ENCODE measurements at places on chromosomes 12 and 14.

DNA sequence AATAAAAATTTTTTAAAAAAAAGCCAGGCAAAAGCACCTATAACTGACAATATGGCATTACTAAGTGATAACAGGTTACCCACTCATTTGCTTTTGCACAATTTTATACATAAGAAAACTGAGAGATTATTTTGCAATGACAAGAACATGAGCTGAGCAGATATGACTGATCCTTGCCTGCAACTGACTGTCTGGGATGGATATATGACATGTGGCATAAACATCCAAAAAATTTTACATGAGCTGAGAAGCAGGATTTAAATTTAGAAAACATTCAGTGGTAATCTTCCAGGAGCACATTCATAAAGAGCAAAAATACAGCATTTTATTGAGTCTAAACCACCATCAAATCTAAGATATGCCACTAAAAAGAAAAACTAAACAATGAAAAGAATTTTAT lies 125.3 kb upstream of the TMEM233 start:
- no peak for DNase-seq

DNA sequence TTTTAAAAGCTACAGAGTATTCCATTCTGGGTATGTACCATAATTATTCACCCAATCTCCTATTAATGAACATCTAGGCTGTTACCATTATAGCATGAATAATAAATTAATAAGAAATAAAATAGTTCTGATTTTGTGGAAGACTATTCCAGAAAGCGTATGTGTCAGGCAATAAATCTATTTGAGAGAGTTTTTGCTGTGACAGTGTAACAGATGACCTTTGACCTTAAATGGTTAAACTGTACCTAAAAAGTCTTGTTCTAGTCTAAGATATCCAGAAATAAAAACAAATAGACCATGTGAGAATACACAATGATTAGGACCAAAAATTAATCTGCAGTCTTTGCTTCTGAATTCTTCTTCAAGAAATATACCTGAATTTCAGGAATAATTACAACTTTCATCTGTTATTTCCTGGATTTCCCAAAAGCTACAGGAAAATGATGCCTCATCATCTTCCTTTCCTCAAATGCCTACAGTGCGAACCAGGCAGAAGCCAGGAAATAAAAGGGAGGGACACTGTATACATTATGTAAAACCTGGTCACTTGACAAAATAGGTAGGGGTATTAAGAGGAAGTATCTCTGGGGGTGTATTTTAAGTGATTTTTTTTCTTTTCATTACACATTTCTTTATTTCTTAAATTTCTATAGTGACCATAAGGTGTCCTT lies 7.3 kb downstream of the TM7SF3 start:
- no peak for DNase-seq

DNA sequence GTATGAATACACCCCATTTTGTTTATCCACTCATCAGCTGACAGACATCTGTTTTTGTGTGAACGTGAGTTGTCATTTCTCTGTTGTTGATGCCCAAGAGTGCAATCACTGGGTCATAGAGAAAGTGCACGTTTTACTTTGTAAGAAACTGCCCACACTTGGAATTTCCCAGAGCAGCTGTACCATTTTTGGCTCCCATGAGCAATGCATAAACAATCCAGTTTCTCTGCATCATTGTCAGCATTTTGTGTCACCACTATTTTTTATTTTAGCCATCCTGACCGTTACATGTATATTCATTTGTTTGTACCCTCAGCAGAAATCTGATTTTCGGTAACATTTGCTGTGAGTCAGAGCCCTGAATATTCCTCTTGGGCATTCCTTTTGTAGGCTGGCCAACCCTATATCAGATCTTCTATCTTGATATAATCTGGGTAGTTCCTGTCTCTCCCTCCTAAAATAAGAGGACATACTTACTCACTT lies 62.7 kb downstream of the RBM19 start:
- no peak for DNase-seq

DNA sequence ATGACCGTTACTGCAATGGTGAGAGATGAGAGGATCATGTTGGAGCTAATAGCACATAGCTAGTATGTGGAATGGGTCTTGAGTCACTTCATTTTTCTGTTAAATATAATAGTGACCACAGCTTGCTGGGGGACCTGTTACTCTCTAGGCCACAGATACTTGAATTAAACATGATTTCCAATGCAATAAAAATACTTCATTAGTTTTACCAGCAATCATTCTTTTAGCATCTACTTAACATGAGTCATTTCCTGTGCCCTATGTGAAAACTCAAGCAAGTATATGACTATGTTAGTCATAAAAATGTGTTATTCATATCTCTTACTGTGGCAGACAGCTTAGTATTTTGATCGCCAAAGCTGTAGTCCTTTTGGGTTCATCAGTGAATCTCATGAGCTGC lies 798.8 kb downstream of the SLC16A7 start:
- DNase-seq: no peak

DNA sequence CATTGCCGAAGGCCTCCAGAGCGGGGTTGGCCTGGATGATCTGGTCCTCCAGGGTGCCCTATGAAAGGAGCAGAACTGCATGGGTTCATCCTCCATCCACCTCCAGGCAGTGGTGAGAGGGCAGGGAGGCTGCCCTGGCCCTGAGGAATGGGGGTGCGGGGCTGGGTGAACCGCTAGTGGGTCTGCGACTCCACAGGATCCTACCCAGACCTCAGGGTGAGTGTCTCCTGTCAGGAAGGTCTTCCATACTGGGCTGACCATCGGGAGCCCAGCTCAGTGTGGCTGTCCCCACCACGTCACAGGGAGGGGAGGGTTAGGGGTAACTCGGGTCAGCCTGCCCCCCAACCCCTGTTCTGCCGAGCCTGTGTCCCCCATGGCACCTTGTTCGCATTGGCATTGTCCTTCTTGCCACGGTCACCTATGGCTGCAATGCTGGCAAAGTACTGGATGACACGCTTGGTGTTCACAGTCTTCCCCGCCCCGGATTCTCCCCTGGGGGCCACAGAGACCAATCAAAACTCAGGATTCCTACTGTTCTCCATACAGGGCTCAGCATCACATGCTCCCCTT lies 3.7 kb downstream of the MYH6 start:
- no peak for DNase-seq

GRCh38 chr12:29726321-29726692 lies 57.4 kb downstream of the TMTC1 start:
- no peak for DNase-seq

GRCh38 chr12:77049767-77050353 lies 15.5 kb downstream of the E2F7 start:
- DNase-seq: peak; percentile 50

GRCh38 chr12:88052686-88053085 lies 23.5 kb upstream of the C12orf50 start:
- no peak for DNase-seq

GRCh38 chr14:53048631-53049030 lies 97.8 kb upstream of the FERMT2 start:
- DNase-seq: no peak

DNA sequence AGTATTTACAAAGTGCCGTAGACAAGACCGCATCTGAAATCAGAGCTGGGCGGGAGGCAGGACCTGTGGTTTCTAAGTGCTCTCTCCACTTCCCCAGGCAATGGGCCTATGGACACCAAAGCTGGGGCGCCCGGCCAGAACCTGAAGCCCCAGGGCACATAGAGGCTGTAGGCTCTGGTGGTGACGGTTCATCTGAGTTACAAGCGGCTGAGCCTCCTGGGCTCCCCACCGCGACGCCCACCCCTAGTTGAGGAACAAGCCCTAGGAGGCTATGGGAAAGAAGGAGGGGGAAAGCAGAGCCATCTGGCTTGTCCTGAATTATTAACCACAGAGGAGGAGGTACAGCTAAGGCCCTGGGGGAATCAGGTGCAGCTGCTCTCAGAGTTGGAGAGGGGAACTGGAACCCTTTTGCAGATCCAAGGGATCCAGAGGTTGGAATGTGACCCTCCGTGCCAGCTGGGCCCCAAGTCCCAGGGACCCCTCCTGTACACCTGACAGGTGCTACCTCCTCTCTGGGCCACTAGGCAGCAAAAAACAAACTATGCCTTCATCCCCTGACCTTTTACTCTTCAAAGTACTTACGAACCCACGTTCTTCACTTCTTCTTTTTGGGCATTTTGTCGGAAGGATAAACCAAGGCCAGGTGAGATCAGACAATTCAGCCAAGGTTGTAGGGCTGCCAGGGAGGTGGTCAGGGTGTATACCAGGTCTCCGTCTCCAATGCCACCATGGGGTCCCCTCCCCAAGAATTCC lies 77.2 kb downstream of the ARL6IP4 start:
- no peak for DNase-seq

DNA sequence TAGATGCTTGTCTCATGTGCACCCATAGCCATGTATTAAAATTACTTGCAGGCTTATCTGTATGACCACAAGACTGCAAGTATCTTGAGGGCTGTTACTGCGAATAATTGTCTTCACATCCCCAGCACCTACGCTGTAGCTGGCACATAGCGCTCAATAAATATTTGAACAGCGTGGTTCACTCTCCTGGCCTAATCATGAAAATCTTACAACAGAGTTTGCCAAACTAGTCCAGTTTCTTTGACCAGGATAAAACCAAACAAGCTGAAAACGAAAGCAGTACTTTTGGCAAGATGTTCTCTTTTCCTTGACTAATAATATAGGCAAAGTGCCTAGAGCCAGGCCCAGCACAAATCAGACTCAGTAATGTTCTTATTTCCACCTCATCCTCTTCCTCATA lies 106.7 kb downstream of the RPS29 start:
- DNase-seq: no peak

GRCh38 chr14:86858591-86858990 lies 1134.4 kb downstream of the GALC start:
- no peak for DNase-seq

GRCh38 chr14:20460458-20461224 lies 593 bp downstream of the PIP4P1 start:
- peak; percentile 53 for DNase-seq

- peak; percentile 27 for DNase-seq
Observed at GRCh38 chr12:25186788-25187402, 8.1 kb downstream of the DNAI7 start.

Measured in CD4-positive, alpha-beta T cell treated with Interleukin-6 at 100 ng/mL for 8 hours (primary cell).